Lung (tissue), 17 donors: ENCODE measurements at places on chromosomes 1 and 21. TPM values are rescaled to one million over a fixed set of nuclear protein-coding genes. Genes with fewer than 3 reads are reported as not detected.

- no peak overlapping the region for H3K4me3 ChIP-seq
- H3K36me3 ChIP-seq: no peaks in the 10 kb centered on the region
- no peak for DNase-seq
- H3K27me3 ChIP-seq: no peaks in the 10 kb centered on the region
Observed at GRCh38 chr1:1422465-1423244, 1.6 kb upstream of the ANKRD65 start.

- no peak within 1 kb of the TSS for H3K4me3 ChIP-seq
- H3K27ac ChIP-seq: no peak within 1 kb of the TSS
- no peak for DNase-seq
- no peaks in the 10 kb centered on the region for H3K36me3 ChIP-seq
- no peaks in the 10 kb centered on the region for H3K4me1 ChIP-seq
Observed at GRCh38 chr1:160739098-160739511, at the start of gene SLAMF7. TSS of gene SLAMF7 (plus strand) at chr1:160739247. CDS start at chr1:160739302, 55 bp downstream.

DNA sequence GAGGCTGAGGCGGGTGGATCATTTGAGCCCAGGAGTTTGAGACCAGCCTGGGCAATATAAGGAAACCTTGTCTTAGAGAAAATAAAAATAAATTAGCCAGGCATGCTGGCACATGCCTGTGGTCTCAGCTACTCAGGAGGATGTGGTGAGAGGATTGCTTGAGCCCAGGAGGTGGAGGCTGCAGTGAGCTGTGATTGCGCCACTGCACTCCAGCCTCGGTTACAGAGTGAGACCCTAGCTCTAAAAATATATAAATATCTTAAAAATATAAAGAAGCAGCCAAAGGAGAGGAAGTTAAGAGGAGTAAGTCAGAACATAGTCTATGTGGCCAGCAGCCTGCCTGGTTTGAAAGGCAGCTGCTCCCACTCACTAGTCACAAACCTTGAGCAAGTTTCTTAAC lies 4.5 kb upstream of the IL10RB start:
- DNase-seq: no peak
- no peak overlapping the region for H3K27ac ChIP-seq
- no peaks in the 10 kb centered on the region for H3K27me3 ChIP-seq
- H3K4me3 ChIP-seq: no peak overlapping the region
- H3K36me3 ChIP-seq: peaks cover 10% of the 10 kb centered on the region

GRCh38 chr1:46547481-46548383 lies 3.7 kb downstream of the KNCN start:
- H3K4me1 ChIP-seq: no peaks in the 10 kb centered on the region
- no peak overlapping the region for H3K4me3 ChIP-seq
- H3K27ac ChIP-seq: no peak overlapping the region

GRCh38 chr1:37288900-37289299 lies 185.5 kb upstream of the ZC3H12A start:
- DNase-seq: no peak
- H3K36me3 ChIP-seq: no peaks in the 10 kb centered on the region
- H3K4me3 ChIP-seq: no peak overlapping the region
- H3K27ac ChIP-seq: no peak overlapping the region
- no peaks in the 10 kb centered on the region for H3K4me1 ChIP-seq

Gene FCRL3
- total RNA-seq: 0.61 TPM

- no peaks in the 10 kb centered on the region for H3K36me3 ChIP-seq
- H3K27ac ChIP-seq: no peak overlapping the region
- DNase-seq: no peak
- H3K4me1 ChIP-seq: no peaks in the 10 kb centered on the region
- H3K27me3 ChIP-seq: no peaks in the 10 kb centered on the region
Observed at GRCh38 chr21:21740207-21740606, 742.0 kb downstream of the NCAM2 start.

DNA sequence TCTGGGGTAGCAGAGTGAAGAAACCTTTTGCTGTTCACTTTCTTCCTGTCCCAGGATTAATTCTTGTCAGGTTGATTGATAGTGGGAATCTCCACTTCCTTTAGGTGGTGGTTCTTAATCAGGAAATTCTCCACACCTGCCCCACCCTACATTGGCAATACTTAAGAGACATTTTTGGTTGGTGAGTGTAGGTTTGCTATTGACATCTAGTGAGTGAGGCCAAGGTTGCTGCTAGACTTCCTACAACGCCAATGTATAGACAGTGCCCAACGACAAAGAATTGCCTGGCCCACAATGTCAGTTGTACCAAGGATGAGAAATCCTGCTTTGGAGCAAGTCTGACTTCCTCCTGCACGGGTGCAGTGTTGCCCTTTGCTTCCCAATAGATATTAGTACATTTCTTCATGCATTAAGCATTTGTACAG lies 38.5 kb downstream of the MAP3K7CL start:
- no peaks in the 10 kb centered on the region for H3K36me3 ChIP-seq
- H3K27me3 ChIP-seq: no peaks in the 10 kb centered on the region
- H3K4me1 ChIP-seq: peaks cover 2% of the 10 kb centered on the region
- no peak overlapping the region for H3K27ac ChIP-seq
